ENCODE measurements at places on chromosomes 2 and 18.

DNA sequence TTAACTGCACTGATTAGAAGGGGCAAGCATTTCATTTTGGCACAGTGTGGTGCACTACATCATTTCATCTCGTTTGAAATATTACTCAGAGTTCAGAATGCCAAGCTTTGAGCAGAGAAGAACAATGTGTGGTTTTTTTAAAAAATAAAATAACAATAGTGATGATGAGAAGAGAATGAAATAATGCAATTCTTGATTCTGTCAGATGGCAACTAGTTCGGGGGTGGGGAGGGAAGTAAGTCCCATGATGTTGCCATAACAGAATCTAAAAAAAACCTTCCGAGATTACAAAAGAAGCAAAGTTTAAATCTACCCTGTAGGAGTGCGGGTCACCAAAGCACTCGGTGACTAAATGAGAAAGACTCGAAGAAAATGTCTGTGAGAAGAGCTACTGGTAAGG is 490.4 kb downstream of the NR4A2 start:
- DNase-seq = no peak

DNA sequence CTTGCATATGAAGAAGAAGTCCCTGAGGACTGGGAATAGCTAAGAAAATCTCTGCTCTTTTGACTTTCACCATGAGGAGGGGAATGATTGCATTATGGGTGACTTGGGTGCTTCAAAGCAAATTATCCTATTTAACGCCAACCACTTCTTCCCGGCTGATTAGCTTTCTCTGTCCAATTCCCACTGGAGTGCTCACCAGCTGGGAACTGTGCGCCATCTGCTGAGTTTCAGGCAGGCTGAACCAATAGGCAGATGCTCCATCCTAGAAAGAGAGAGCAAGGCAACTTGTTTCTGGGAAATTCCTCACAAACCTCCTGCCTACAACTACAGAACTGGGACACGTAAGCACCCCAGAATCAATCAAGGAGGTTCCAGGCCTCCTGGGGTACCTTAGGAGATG is 49.4 kb downstream of the POLE4 start:
- no peak for DNase-seq

GRCh38 chr2:42839809-42840501 is 47.6 kb upstream of the HAAO start:
- no peak for DNase-seq

- no peak for DNase-seq
Observed at GRCh38 chr2:43212216-43212835, 14.1 kb downstream of the ZFP36L2 start.

- DNase-seq = no peak
Observed at GRCh38 chr2:30915486-30915885, 108.2 kb upstream of the CAPN13 start.

All from activated CD8-positive, alpha-beta memory T cell treated with anti-CD3 and anti-CD28 coated beads, Interleukin-2, amount 50 U/mL, for 4 hours (primary cell).